ENCODE measurements at places on chromosomes 5 and 9.
A peak's percentile ranks its signal among the peaks of the same experiment; 100 is the strongest.

DNA sequence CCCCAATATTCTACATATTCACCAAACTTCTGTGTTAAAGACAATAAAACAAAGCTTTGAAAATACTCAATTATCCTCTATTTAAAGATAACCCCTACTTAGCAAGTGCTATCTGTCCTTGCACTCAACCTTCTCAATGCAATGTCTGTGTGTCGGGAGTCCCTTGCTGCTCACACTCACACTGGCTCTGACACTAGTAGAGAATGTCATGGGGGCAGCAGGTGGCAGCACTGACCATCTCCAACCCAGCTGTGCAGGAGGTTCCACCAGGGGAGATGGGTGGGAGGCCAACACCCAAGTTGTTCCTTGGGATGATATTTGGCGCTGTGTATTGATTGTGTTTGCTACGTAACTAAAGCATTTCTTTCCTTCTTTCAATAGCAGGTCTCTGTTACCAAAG lies 59.4 kb upstream of the SIMC1 start:
- no peak for DNase-seq

GRCh38 chr5:146519554-146519953 lies 3.6 kb upstream of the GPR151 start:
- DNase-seq = no peak

- DNase-seq = no peak
Observed at GRCh38 chr5:30890377-30890776, 303.1 kb upstream of the CDH6 start.

- DNase-seq = no peak
Observed at GRCh38 chr9:116547729-116548426, 139.2 kb upstream of the TRIM32 start.

GRCh38 chr9:116422119-116422979 lies 264.8 kb upstream of the TRIM32 start:
- DNase-seq = no peak

DNA sequence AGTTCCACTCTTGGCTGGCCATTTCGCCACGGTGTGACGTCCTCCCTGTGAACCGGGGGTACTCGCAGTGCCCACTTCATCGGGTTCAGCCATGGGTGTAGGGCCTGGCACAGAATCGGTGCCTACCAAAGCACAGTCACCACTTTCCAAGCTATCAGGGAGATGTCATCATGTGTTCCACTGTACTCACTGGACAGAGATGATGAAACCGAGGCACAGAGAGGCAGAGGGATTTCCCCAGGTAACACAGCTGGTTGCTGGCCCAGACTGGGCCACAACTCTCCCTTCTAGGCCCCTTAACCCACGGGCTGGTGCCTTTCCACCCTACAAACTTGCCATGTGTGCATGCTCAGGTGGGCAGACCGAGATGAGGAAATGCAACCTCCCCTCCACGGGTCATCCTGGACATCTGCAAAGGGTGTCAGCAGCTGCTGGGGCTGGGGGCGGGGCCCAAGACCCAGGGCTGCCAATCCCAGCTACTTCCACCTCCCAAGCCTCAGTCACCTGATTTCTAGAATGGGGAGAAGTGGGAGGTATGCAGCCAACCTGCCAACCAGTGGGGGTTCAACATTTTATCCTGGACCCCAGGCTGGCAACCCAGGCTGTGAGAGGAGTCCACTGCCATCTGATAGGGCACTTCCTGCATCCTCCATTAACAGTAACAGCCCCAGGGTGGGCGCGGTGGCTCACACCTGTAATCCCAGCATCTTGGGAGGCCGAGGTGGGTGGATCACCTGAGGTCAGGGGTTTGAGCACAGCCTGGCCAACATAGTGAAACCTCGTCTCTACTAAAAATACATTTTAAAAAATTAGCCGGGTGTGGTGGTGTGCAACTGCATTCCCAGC lies 893 bp upstream of the SH2D3C start:
- DNase-seq = peak; percentile 73

- no peak for DNase-seq
Observed at GRCh38 chr9:71001780-71002386, 119.5 kb downstream of the TRPM3 start.

DNA sequence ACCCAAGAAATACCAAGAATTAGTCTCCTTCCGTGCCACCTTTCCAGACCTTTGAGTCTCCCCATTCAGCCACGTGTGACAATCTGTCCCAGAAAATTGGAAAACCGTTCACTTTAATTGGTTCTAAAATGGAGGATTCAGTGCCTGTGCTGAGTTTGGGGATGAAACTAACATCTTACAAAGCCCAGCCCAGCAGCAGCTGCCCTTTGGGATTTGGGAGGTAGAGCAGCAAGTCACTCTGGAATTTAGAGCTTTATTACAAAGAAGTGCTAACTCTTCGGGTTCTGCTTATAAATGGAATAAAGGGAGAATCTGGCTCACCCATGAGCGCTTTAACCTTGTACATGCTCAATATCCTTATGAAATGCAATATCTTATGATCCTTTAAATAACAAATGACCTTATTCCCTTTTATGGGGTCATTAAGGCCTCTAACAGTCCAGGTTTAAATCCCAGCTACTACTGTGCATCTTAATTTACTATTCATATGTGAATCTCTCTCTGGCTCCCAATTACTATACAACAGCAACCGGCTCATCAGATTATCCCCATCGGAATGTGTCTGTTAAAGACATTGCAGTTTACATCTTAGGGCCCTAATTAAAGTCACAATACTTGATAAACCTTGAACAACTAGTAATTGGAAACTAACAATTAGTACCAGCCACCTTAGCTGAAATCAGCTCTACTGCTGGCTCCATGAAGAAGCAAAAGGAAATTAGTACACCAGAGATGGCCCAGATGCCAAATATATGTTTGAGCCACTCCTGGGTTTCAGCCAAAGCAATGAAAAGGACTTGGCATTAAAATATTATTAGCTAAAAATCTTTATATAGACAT lies 271.8 kb upstream of the SMARCA2 start:
- no peak for DNase-seq

DNA sequence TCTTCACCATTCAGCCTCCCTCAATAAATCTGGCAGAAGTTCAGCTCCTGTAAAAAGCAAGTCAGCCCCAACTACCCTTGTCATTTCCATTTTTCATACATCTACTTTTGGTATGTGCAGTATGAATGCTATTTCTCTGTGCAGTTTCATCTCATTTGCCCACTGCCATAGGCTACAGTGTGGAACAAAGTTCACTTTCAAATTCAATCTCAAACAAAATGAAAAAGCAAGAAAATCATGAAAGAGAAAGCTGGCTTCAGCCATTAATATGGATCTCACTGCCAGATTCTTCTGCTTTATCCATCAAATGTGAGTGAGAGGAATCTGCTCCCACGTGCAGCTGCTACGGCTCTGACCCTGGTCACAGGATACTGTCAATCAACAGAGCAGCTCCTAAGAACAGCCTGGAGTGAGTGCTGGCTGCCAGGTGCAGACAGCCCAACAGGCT lies 494.2 kb downstream of the ZNF608 start:
- no peak for DNase-seq

DNA sequence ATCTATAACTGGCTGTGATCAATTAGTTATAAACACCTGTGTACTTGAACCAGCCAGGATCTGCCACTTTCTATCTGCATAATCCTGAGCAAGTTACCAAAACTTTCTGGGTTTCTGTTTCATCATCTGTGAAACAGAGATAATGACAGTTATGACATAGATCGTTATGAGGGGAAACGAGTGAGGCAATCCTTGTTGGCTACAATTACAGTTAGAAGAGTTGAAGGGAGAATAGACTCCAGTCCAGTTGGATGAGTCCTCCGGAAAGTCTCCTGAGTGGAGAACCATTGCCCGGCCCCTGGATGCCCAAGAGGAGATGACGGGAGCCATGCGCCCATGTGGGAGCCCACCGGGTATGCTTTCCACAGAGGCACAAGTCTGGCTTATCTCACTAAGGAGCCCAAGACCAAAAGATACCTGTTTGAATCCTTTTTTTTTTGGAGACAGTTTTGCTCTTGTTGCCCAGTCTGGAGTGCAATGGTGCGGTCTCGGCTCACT lies 4.5 kb downstream of the PDE6A start:
- DNase-seq = peak; percentile 82

GRCh38 chr9:126347911-126348760 lies 21.5 kb downstream of the MVB12B start:
- no peak for DNase-seq

DNA sequence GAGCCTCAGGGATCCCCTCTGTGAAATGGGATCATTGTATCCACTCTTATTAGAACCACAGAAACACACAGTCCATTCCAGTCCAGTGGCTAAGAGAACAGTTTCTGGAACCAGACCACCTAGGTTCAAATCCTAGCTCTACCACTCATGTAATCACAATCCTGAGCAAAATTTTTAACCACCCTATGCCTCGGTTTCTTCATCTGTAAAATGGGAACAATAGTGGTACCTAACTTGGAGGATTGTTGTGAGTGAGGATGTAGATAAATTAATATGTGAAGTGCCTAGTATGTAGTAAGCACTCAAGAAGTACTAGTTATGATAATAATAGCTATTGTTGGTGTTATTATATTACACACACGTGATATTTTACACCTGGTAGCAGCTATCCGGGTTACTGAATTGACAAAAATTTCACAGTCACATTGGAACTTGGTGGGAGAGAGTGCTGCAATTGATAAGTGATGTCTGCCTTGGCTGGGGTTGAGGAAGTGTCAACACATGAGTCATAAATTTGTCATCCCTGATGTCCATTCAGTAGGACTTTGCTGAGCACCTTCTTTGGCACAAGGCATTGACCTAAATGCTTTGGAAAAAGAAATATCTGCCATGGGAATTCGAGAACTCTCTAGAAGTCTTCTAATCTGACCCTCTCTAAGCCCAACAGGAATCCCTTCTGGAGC lies 68.4 kb downstream of the COL27A1 start:
- no peak for DNase-seq

DNA sequence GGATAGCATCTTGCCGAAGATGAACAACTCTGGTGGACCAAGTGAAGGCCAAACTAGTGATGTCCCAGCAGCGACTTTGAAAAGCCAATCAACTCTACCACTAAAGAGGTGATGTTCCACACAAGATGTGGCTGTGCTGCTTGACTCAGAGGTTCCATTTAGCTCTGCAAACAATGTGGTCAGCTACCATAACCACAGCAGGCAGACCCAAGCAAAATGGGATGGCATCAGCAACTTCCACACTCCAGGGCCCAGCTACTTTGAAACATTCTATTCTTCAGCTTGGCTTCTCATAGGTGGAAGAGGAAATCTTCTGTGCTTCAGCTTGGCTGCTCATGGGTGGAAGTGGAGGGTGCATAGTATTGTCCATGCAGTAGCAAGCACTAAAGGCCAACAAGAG lies 70.5 kb downstream of the IRX2 start:
- no peak for DNase-seq

DNA sequence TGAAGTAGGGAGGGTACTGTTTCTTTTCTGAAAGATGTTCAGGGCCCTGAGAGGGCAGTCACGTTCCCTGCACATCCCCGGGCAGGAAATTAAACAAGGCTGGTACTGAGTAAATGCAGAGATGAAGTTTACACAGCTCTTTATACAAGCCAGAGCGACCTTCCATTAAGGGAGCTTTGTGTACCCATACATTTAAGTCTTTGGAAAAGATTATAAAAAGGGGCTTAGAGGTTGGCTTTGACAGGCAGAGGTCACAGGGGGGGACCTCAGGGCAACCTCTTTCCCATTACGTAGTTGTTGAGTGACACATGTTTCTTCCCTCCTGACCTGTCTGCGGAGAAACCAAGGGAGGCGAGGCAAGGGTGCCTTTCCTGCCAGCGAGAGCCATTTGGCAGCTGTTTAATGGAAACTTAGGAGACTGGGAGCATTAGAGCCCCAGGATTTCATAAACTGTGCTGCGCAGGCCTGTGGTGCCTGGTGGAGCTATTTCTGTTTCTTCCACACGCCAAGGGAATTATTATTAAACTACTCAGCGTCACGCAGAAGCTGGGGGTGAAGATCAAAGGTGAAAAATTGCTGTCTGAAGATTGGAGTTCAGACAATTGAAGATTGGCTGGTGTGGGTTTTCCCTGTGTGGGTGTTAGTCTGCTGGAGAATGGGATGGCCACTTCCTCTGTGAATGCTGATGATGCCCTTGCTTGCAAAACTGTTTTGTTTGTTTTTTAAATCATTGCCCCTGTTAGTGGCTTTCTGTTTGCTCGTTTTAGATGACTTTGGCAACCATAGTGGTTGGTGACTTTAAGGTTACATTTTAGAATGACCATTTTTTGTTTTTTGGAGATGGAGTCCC lies 3.2 kb upstream of the SMIM32 start:
- DNase-seq = no peak

DNA sequence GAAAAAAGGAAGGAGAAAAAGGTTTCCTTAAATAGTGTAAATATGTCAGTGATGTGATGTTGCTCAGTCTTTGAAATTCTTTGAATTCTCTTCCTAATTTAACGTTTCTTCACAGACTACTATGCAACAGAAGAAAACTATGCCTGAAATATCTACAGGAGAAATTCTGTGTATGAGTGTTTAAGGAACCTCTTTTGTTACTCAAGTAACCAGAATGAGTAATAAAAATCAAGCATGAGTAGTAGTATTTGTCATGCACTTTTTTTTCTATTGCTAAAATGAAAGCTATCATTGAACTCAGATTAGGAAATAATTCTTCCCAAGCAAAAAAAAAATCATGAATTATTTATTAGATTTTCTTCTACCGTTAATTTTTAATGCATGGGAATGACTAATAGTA lies 20.3 kb upstream of the THG1L start:
- DNase-seq = no peak

DNA sequence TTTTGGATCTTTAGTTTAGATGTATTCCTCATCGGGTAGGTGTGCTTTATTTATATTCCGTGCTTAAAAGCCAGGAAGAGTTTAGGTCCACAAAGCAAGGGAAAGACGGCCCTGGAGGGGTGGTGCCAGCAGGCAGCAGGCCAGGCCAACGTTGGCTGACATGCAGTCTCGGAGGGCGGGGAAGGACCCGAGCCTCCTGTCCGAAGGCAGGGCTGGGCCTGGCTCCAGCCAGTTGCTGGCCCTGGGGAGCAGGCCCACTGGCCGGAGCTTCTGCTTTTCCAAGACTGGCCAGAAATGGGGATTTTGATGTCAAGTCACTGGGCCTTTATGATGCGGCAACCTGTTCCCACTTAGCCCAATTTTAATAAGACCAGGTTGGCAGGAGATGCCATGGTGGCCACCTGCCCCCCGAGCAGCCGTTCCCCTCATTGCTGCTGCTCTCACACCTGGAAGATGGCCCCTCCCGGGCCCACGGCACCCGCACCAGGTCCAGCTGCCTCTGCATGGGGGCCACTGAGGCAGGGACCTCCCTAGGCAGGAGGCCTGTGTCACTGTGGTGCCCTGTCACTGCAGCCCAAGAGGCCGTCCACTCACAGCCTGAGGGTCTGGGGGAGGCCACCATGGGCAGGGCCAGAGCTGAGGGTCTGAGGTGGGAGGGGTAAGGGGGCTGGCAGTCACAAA lies 23.2 kb downstream of the LPCAT1 start:
- DNase-seq = no peak

DNA sequence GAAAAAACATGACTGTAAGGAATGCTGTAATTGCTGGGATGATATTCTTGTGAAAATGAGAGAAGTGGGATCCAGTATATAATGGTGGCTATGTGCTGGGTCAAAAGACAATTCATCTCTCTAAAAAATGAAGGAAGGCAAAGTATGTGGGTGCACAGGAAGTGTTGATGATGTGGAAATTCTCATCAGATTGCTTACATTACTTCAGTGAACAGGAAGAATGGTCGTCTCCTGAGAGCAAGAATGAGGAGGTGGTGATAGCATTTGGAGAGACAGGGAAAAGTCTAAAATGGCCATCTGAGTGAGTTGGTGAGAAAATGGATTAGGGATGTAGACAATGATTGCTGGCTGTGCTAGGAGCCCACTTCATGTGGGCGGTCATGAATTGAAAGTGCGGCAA lies 253.5 kb upstream of the NREP start:
- no peak for DNase-seq

GRCh38 chr9:37447111-37447510 lies 18.1 kb downstream of the ZBTB5 start:
- no peak for DNase-seq

GRCh38 chr9:112532427-112532826 lies 45.8 kb downstream of the KIAA1958 start:
- peak; percentile 17 for DNase-seq
